ENCODE measurements at places on chromosomes 12 and 14.

DNA sequence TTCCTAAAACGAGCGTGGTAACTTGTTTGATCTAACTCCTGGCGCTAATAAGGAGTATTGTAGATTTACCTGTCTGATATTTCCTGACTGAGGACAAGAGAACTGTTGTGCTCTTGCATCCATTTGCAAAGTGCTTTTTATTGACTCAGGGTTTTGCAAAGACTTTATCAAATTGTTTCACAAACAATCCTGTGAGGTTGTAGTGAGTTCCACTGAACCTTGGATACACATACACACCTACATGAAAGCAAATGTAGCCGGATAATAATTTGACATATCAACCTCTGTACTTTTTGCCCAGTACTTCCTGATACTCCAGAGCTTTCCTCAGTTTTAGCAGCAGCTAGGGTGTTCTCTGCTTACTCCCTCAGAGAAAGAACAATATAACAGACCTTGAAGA, 6.7 kb upstream of the PTGER2 start:
- DNase-seq: no peak

DNA sequence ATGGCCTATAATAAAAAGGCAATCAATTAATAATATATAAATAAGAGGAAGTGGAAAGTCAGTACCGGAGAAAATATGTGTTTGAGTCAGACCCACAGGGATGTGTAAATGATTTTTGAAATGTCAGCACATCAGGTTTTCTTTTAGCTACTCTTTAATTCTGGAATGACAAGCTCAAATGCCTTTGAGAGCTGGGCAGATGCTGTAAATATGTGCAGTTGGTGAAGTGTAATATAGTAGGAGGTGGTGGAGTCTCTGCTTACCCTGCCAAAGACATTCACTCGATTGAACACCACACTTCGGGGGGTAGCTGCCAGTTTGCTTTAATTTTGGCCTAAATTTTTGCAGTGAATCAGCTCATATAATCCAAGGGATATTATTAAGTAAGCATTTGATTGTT, 93.0 kb downstream of the PLEKHA5 start:
- DNase-seq: peak; percentile 80

GRCh38 chr12:120136093-120136770, 19.7 kb upstream of the RAB35 start:
- no peak for DNase-seq

- DNase-seq: no peak
Measured at GRCh38 chr12:47024463-47024862, 55.0 kb upstream of the PCED1B start.

DNA sequence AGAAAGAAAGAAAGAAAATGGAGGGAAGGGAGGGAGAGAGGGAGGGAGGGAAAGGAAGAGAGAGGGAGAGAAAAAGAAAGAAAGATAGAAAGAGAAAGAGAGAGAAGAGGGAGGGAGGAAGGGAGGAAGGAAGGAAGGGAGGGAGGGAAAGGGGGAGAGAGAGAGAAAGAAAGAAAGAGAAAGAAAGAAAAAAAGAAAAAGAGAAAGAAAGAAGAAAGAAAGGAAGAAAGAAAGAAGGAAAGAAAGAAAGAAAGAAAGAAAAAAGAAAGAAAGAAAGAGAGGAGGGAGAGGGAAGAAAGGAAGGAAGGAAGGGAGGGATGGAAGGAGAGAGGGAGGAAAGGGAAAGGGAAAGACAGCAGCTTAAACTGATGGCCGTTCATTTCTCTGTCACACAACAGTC, 457.5 kb downstream of the PDZRN4 start:
- DNase-seq: no peak

DNA sequence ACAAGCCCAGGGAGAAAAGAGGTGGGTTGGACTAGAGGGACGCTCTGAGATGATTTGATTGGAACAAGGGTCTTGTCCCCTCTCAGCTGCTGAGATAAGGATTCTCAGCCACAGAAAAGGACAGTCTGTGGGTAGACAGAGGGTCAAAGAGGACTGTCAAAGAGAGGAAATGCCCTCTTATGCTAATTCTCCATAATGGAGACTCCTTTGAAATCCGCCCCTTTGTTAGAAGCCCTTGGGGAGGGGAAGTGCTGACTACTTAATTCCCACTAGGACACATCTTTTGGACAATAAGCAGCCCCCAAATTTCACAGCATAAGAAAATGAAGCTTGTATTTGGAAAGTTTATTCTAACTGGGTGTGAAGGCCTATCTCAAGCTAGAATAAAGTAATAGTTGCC, 176.6 kb downstream of the KTN1 start:
- no peak for DNase-seq

- DNase-seq: peak; percentile 73
Measured at GRCh38 chr14:53793790-53794505, 162.7 kb downstream of the BMP4 start.

- no peak for DNase-seq
Measured at GRCh38 chr12:45948546-45948945, 41.8 kb downstream of the SCAF11 start.

- DNase-seq: no peak
Measured at GRCh38 chr12:1355396-1355795, 239.0 kb downstream of the FBXL14 start.

DNA sequence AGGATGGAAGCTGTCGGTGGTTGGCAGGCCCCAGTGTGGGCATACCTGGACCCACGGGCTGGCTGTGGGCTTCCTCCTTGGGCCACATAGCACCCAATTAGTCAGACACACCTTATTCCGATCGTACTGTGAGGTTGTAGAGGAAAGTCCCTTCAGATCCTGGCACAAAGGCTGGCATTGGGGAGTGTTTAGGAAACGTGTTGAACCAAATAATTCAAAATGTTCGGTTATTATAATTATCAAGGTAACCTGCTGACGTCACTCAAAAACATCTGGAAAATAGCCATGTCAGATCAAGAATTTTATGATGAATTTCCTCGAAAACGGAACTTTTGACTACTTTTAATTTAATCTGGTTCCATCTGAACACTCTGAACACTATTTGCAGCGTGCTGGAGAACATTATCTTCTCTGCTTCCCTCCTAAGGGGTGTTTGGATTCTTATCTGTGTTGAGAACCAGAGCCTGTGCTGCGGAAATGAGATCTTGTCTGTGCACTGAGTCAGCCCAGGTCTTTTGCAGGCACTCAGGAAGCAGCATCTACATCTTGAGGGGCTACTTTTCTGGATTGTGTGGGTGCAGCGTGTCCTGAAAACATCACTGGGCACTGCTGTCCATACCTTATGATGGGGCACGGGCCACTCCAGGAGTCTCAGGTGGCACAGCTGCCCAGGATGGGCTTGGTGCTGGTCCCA, 100.3 kb downstream of the SLC25A47 start:
- no peak for DNase-seq

DNA sequence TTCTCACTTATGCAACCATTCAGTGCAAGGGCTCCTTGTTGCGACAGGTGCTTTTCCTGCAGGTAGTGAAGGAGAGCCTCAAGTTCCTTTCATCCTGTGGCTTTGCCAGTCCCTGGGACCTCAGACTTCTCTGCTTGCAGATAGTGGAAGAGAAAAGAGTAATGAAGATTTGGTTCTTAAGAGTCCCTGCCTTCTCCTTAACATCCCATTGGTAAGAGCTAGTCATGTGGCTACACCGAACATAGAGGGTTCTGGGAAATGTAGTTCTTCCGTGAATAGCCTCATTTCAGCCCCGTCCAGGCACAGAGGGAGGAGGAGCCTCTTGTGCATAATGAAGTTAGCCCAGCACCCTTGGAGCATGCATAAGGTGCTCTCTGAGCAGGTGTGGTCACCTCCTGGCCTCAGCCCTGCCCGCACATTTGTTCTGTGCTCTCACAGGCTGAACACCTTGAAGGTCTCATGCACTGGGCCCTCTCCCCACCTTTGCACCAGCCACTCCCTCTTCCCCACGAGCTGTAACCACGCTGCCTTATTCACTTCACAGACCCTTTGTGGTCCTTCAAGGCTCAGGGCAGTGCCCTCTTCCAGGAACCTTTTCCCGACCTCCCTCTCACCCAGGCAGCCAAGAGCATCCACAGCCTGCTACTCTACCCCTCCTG, 134.0 kb downstream of the BCL11B start:
- no peak for DNase-seq

GRCh38 chr12:116202940-116203339, 74.6 kb downstream of the MED13L start:
- no peak for DNase-seq

DNA sequence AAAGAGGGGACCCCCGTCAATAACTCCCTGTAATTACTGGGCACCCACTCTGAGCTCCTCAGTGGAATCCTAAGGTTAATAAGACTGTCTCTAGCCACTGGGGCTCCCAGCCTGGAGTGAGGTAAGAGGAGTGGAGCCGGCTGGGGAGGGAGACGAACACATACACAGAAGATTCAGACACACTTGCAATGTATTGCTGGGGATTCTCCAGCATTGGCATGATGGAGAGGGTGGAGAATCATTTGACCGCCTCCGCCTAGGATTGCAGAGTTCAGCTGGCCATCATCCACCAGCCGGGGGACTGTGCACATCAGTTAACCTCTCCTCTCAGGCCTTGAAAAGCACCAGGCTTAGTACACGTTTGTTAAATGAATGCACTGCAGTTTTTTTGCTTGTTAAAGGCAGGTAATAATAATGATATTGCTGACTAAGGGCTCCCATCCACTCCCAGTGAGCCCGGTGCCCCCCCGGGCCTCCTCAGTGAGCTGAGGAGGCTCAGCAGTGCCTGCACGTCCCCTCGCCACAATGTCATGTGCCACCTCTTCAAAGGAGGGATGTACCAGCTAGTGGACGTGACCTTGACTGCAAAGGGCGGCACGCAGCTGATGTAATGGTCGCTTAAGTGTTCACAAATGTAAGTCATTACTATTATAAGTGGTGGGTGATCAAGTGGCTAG, 20.3 kb upstream of the FAIM2 start:
- no peak for DNase-seq

GRCh38 chr12:87428701-87429277, 600.4 kb downstream of the C12orf50 start:
- DNase-seq: peak; percentile 75

DNA sequence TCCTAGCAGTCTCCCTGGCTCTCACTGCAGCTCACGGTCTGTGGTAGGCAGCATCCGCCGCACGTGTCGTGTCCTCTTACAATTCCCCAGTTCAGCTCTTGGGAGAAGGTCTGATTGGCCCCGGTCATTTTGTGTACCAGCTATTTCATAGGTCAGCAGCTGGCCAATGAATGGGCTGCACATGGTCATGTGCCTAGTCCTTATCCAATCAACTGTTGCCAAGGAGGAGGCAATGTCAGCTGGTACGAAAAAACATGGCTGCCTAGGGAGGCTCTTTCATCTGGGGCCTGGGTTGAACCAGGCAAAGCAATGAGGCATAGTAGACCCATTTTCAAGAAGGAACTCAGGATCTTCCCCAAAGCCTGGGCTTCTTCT, 46.1 kb downstream of the RNFT2 start:
- no peak for DNase-seq

DNA sequence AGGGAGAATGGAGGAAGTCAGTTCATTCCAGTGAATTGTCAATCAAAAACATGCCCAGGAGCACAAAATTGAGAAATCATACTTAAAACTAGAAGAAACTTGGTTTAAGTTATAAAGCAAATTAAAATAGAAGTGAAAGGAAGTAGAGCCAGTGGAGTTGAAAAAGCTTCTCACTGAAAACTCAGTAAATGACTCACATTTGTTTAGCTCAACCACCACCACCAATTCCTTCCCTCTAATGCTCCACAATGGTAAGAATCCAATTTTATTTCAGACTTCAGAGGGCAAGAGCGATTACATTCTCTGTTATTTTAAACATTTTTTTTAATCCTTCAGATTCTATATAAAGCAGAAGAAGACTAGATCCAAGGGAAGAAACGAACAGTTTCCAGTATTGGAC, 19.4 kb downstream of the UTP20 start:
- no peak for DNase-seq

GRCh38 chr12:57280211-57281062, 29.4 kb upstream of the STAC3 start:
- DNase-seq: no peak

GRCh38 chr12:127595506-127595905, 671.5 kb upstream of the TMEM132C start:
- no peak for DNase-seq

DNA sequence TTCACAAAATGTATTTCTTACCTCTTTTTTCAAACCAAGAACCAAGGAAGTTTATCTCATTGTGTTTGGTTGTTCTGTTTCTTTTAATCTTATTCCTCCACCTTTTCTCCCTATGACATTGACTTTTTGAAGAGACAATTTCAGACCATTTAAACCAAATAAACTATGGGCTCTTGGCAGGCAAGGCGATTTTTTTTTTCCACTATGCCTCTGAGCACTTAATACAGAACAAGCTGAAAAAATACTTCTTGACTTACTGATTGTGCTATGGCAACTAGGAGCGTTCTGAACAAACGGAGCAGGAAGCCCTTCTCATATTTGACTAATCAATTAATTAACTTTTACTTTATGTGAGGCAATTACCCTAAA, 98.0 kb downstream of the ZNF664 start:
- DNase-seq: no peak

GRCh38 chr12:27975222-27976136, 2.9 kb upstream of the PTHLH start:
- DNase-seq: no peak

GRCh38 chr14:50310445-50310844, 1.6 kb downstream of the L2HGDH start:
- no peak for DNase-seq

DNA sequence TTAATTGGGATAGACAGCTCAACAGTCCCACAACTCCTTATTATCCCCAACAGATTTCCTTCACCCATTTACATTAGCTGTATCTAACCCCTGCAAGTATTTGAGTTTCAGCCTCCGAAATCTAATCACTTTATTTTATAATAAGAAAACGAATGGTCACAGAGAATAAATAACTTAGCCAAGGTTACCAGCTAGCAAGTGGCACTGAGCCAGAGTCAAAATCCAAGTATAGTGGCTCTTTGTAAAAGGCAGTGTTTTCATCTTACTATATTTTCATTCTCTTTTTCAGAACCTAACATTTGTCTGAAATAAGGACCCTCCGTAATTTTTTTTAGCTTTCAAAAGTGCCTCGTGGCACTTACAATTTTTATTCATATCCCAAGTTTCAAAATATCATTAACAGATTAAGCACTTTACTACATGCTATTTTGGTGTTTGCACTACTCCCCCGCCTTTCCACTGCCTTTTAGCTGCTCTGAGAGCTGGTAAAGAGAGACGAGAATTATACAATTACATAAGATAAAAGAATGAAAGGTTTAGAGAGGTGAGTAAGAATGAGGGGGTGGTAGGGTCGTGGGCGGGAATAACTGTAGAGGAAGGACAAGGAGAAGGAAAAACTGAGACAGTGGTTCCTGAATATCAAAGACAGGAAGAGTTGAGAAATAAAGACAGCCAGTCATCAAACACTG, 3.7 kb upstream of the USP15 start:
- no peak for DNase-seq

DNA sequence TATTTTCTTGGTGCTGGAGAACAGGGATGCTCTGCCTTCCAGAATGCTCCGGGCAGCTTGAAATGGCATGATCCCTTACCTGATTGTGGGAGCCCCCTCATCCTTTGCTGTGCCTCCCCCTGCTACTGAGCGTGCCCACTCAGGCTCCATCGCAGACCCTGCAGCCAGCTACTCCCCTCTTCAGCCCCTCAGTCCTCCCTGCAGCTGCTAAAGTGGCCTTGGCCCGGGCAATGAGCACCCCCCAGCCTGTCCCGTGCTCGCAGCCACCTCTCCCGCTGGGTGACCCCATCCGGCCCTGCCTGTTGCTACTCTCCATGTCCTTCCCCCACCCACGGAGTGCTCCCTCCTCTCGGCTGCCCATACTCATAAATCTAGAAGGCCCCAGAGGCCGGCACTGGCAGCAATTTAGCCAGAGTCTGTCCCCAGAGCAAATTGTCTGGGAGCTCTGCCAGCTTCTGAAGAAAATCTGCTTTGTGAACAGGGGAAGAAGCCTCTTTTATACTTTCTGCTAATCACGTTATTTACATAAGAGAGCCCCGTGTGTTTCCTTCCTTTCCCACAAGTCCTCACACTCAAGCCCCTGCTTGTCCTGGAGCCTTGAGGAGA, 143.7 kb upstream of the FRMD6 start:
- peak; percentile 93 for DNase-seq

Data from NCI-H446 treated with DMSO at 0.1 percent for 48 hours (cell line).